ENCODE measurements at places on chromosomes 5 and 9.

DNA sequence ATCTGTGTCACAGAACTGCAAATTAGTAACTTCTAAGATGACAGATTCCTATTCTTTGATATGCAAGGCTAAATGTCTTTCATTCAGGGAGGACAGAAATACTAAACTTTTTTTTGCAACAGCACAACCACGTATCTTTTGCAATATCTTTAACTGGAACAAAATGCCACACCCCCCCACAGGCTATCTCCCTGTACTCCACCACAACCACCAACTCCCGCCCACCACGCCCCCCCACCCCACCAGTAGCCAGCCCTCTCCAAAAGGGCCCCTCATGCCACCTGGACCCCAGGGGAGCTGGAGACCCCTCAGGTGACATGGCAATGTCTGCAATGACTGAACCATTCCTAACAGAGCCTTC is 131.8 kb downstream of the ROR2 start:
- DNase-seq, result no peak

DNA sequence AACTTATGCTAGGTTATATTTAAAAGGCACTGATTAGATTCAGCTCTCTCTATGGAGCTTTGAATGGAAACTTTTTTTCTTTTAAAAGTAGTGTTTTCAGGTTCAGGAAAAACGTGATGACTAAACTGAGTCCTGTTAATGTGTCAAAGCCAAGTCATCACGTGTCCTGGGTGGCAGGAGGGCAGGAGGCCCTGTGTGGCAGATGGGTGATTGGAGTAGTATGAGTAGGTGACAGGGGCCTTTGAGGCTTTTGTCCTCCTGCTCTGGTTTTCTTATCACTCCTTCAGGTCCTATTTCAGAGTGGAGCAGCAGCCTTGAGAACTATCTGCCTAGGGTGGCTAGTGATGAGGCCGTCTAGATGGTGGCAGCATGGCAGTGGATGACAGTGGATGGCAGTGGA is 17.7 kb upstream of the CARTPT start:
- no peak for DNase-seq

DNA sequence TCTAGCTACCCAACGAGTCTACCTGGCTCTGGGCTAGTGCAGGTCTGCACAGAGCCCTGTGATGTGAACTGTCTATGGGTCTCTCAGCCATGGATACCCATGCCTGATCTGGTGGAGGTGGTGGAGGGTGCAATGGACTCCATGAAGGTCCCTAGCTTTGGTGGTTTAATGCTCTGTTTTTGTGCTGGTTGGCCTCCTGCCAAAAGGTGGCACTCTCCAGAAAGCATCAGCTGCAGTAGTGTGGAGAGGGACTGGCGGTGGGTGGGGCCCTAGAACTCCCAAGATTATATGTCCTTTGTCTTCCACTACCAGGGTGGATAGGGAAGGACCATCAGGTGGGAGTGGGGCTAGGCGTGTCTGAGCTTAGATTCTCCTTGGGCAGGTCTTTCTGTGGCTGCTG is 290.1 kb downstream of the AGTPBP1 start:
- DNase-seq, result no peak

DNA sequence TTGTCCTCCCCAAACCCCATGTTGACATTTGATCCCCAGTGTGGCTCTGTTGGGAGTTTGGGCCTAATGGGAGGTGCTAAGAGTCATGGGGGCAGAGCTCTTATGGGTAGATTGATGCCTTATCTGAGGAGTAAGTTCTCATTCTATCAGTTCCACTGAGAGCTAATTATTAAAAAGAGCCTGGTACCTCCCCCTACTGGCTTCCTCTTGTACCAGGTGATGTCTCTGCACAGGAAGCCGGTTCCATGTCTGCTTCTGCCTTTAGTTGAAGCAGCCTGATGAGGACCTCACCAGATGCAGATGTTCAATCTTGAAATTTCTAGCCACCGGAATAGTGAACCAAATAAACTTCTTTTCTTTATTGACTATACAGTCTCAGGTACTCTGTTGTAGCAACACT is 10.8 kb downstream of the GABRB2 start:
- no peak for DNase-seq

DNA sequence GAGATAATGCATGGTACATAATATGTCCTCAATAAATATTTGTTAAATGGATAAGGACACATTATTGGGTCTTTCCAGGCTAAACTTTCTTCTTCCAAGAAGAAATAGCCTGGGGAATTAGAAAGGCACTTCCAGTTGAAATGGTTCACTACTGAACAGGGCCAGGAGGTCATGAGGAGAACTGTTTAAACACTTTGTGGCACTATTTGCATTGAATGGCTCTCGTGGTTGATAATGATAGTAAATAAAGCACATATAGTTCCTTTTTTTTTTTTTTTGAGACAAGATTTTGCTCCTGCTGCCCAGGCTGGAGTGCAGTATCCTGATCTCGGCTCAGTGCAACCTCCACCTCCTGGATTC is 19.9 kb upstream of the CAST start:
- DNase-seq, result no peak

DNA sequence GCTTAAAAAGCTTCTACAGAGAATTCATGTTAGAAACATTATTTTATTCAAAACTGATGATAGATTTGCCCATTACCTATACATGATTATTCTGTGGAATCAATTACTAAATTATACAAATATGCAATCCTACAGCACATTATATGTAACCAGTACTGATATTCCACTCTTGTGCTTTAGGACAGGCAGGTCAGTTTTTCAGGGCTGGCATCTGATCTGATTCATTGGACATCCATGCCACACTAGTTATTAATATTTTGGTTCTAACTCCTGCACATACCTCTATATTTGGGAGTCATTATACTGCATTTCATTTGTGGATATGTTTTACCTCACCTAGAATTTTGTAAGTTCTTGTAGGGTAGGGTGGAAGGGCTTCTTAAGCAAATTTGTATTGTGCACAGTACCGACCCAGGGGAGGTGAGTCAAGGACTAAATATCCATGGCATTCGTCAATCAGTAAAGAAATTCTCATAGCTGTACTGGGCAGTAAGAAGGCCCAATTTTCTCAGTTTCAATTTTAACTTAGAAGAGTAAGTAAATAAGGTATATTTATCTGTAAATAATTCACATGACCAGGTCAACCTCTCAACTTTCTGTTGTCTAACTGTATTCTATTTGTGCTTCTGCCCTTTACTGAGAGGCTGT is 33.5 kb downstream of the ELOVL7 start:
- peak; percentile 25 for DNase-seq

GRCh38 chr9:99385215-99385614 is 163.1 kb downstream of the SEC61B start:
- no peak for DNase-seq

- no peak for DNase-seq
Observed at GRCh38 chr9:125268394-125269013, 6.9 kb downstream of the GAPVD1 start.

DNA sequence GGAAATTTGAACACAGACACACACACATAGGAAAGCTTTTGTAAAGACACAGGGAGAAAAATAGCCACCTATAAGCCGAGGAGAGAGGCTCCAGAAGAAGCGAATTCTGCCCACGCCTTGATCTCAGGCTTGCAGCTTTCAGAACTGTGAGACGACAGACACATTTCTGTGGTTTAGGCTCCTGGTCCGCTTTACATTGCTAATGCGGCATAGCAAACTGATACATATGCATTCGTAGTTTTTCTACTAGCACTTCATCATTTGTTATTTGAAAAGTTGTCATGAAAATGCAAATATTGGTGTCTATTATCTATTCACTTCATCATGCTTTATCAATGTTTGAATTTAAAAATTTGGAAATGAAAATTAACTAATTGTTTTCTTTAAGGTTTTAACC is 674.9 kb downstream of the SEMA5A start:
- DNase-seq, result no peak

DNA sequence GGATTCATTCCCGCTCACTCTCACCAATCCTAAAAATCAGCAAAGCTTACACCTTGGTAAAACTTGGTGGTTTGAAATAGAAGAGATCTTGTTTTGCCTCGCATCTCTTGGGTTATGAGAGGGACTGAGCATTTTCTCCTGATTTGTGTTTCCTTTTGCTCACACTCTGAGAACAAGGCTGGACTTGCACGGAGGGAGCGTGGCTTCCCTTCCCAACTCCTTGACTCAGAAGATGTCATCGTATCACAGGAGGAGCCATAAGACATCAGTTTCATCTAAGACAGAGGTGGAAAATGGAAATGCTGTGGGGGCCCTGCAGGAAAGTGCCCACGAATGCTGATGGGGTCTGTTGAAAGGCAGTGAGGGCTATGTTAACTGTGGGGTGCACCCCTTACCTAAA is 37.4 kb downstream of the CTSL start:
- no peak for DNase-seq

DNA sequence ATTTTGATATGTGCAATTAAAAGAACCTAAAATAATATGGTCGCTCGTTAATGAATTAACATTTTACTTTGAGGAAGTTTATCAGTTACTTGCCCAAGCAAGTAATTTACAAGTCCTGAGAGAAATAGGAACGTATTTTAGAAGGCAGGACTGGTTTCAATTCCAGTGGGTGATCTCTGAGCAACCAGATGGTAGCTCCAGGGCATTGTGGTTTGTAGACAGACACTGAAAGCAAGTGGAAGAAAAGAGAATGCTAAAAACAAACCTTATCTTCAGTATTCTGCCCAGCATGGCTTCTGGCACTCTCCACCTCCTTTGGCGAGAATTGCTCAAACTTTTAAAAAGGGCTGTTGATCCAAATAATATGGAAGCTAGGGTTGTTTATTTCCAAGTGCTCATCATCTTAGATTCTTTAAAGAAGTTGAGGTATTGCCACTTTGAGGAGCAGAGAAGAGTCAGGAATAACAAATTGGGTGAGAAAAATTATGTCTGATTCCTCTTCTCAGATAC is 31.8 kb upstream of the ERAP2 start:
- DNase-seq, result no peak

DNA sequence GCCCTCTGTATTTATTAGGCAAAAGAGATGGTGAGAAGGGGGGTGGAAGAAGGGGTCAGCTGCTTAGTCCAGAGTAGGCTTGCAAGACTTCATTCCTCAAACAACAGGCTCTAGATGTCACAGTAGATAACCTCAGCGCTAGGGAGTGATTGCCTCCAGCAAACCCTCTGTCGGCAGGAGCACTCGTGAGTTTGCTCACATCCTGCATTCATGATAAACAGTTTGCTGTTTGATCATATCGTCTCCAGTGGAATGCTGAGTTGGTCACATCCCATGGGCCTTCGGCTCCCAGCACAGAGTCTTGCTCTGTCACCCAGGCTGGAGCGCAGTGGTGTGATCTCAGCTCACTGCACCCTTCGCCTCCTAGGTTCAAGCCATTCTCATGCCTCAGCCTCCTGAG is 3.6 kb downstream of the TTC23L start:
- no peak for DNase-seq
